Fibroblast of lung (primary cell): ENCODE measurements at places on chromosomes 4 and X. TPM values are rescaled to one million over a fixed set of nuclear protein-coding genes. Genes with fewer than 3 reads are reported as not detected.

- DNase-seq, result no peak
Observed at GRCh38 chr4:122706511-122706910, 26.0 kb upstream of the BBS12 start.

DNA sequence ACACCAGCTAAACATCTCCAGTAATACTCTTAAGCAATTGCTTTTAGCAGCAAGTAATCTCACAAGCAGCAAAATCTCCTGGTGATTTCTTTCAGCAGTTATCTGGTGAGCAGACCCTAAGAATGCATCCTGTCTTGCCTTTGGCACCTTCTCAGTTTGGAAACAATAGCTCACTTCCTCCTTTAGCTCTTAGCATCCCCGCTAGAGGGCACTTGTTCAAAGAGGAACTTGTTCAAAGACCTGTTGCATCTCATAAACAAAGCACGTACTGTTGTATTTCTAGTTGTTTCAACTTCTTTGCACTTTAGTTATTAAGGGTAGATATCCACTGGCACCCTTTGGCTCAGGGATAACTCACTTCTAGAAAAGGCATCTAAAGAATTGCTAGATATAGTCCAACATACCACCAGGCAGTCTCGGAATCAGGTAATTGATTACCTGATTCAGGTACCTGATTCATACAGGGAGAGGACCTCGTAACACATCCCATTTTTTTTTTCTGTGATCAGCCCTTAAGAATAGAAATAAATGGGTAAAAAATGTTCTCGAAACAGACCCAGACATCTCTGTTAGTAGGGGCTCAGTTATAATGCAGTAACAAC is 81.9 kb upstream of the QRFPR start:
- peak; percentile 69 for DNase-seq

DNA sequence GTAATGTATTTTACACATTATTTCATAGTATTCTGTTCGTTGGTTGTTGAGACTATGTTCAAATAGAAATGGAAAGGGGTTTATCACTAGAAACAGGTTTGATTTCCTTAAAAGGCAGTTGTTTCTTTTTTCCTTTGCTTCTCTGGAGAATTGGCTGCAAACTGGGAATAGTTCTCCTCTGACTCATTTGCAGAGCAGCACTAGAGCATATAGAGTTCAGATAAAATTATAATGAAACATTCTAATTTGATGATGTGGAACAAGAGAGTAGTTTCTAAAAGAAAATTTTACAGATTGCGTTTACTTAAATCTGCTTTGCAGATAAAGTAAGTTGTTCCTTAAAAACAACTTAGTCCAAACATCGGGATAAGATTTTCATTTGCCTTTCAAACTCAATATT is 29.7 kb downstream of the SYNPO2 start:
- DNase-seq, result peak; percentile 94

- DNase-seq, result no peak
Observed at GRCh38 chr4:13516315-13516860, 27.9 kb downstream of the NKX3-2 start.

DNA sequence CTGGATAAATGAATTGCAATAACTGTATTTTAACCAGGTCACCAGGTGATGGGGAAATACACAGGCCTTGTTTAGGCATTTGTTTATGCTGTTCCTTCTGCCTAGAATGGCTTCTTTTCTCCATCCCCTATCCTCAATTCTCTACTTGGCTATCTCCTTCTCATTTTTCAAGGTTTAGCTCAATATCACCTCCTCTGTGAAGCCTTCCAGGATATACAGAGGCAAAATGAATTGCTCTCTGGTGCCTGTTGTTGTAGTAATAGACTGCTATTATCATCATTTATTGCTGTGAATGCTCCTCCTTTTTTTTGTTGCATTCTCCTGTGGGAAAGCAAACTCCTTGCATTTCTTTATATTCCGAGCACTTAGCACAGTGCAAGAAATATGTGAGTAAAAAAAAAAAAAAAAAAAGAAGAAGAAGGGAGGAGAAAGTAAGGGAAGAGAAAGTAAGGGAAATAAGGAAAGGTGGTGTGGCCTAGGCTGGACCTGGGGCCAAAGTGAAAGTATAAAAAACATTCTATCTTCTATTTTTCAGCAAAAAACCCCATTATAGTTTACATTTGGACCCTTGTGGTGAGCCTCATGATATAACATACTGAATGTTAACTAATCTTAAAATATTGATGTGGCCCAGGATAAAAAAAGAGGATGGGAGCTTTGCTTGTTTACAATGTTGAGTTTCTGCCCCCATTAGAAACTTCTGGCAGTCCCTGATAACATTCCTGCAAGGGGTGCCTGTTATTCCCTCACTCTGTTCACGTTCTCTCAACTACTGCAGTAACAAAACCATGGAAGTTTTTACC is 6.3 kb upstream of the STK26 start:
- DNase-seq, result no peak

- DNase-seq, result no peak
Observed at GRCh38 chr4:77196866-77197265, 39.9 kb downstream of the CCNG2 start.

- no peak for DNase-seq
Observed at GRCh38 chr4:105965183-105965800, 70.0 kb downstream of the NPNT start.

GRCh38 chr4:15771216-15772058 is 6.7 kb upstream of the CD38 start:
- DNase-seq, result no peak

DNA sequence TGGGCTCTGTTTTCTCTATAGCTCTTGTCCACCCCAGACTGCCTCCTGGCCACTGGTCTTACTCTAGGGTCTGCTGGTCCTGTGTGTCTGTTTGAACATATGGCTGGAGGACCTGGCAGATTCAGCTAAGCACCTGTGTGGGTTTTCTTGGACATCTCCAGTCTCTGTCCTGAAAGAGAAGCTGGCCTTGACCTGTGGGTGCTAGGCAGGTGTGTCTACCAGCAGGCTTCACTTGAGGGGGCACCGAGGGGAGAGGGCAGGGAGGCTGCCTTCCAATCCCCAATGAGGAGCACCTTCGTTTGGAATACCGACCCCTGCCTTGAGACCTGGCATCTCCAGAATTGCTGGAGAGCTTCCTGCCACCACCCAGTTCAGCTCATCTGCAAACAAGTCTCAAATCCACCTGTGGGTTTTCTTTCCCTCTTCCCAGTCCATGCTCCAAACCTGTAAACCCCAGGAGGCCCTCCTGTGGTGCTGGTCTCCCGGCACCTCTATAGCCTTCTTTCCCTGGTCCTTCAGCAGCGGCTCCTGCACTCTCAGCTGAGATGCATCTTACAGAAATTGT is 45.2 kb downstream of the HTRA3 start:
- no peak for DNase-seq

Gene SYN1
- under 0.01 and 0.17 TPM in 2 replicates for total RNA-seq

Gene MRFAP1L1
- 41.6 and 45.5 TPM in 2 replicates for total RNA-seq

Gene RTL3
- total RNA-seq, result not detected in 2 replicates

Gene ZBTB49
- 3.1 and 3.5 TPM in 2 replicates for total RNA-seq
